ENCODE measurements at places on chromosomes 13 and 19.

DNA sequence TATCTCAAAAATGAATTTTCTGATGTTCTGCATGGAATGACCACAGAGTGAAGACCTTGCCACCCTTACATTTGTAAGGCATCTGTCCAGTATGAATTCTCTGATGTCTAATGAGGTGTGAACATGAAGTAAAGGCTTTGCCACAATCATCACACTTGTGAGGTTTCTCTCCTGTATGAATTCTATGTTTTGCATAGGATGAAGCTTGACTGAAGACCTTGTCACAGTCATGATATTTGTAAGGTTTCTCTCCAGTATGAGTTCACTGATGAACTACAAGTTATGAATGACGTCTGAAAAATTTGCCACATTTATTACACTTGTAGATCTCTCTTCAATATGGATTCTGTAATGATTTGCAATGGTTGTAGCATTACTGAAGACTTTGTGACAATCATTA lies 13.3 kb downstream of the ZNF816 start:
- no peak for DNase-seq

DNA sequence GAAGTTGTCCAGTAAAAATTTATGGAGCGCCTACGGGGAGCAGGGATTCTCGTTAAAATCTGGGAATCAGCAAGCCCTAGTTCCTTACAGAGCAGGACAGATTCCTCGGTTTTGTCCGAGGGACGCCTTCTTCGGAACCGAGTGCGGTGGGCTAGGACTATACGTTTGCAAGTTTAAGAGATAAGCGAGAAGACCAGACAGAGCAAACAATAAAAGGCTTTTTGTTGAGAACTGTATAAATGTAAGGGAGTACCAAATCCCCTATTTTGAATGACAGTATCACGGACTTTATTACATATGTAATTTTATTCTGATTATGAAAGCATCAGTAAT lies 971 bp upstream of the ANKRD10 start:
- no peak for DNase-seq

DNA sequence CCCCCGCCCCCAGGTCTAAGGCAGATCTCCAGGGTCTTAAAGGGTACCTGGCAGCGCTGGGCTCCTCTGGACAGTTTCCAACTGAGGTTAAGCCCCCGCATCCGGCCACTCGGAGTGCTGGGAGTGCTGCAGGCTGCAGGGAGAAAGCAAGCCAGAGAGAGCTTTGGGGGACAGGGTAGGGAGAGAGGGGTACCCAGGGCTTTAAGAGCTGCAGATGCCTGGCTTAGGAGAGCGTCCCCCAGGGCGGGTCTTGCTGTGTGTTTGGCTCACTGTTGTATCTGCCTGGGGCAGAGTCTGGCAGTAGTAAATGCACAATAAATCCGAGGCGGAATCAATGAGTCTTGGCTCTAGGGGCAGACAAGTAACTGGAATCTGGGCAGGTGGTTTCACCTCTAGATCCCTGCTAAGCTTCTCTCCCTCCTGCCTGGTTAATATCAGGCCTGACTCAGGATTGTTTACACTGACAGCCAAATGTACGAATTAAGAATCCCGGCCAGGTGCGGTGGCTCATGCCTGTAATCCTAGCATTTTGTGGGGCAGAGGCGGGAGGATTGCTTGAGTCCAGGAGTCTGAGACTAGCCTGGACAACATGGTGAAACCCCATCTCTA lies 798 bp upstream of the COX6B2 start:
- DNase-seq, result no peak

DNA sequence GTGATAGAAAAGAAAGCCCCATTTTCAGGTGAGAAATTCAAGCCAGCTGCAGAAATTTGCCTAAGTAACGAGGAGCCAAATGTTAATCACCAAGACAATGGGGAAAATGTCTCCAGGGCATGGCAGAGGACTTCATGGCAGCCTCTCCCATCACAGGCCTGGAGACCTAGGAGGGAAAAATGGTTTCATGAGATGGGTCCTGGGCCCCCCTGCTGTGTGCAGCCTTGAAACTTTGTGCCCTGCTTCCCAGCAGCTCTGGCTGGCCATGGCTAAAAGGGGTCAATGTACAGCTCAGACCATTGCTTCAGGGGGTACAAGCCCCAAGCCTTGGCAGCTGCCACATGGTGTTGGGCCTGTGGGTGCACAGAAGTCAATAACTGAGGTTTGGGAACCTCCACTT lies 9.9 kb downstream of the N4BP2L1 start:
- no peak for DNase-seq

GRCh38 chr13:70798385-70798784 lies 690.1 kb upstream of the KLHL1 start:
- no peak for DNase-seq

DNA sequence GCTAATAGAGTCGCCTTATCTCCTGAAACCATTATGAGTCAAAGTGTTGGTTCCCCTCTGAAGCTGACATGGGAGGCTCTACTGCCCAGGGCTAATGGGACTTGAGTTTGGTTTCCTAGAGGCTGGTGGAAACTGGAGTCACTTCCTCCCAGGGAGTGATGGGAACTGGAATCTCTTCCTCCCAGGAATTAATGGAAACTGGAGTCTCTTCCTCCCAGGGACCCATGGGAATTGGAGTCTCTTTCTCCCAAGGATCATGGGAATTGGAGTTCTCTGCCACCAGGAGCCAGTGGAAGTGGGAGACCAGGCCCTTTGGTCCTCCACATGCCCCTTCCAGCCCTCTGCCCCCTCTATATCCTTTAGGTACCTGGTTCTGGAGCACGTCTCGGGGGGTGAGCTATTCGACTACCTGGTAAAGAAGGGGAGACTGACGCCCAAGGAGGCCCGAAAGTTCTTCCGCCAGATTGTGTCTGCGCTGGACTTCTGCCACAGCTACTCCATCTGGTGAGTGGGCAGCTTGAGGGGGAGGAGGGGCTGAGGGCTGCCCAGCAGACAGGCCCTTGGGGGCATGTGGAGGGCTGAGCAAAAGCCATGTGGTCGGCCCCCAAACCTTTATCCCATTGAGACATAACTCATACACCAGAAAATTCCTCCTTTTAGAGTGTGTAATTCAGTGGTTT lies 5.5 kb downstream of the BRSK1 start:
- no peak for DNase-seq

DNA sequence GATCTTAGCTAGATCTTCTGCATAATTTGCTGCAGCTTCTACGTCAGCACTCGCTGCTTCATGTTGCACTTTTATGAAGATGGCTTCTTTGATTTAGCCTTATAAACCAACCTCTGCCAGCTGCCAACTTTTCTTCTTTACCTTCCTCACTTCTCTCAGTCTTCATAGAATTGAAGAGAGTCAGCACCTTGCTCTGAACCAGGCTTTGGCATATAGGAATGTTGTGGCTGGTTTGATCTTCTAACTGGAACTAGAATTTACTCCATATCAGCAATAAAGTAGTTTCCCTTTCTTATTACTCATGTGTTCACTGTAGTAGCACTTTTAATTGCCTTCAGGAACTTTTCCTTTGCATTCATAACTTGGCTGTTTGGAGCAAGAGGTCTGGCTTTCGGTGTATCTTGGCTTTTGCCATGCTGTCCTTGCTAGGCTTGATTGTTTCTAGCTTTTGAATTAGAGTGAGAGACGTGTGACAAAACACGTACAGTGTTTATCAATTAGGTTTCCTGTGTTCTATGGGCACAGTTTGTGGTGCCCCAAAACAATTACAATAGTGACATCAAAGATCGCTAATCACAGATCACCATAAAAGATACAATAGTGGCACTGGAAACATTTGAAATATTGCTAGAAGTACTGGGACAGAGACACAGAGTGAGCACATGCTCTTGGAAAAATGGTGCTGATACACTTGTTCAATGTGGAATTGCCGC lies 50.7 kb downstream of the NDFIP2 start:
- DNase-seq, result no peak

- DNase-seq, result peak; percentile 65
These were observed 4.6 kb upstream of the SSBP4 start for GRCh38 chr19:18414504-18415177.

GRCh38 chr13:42392716-42393572 lies 121.0 kb downstream of the AKAP11 start:
- no peak for DNase-seq

- DNase-seq, result no peak
These were observed 10.8 kb upstream of the C19orf33 start for GRCh38 chr19:38293281-38293680.

GRCh38 chr19:35404879-35405622 lies 34.2 kb downstream of the GPR42 start:
- DNase-seq, result no peak

- no peak for DNase-seq
These were observed 278.3 kb downstream of the KCTD12 start for GRCh38 chr13:76607866-76608265.

DNA sequence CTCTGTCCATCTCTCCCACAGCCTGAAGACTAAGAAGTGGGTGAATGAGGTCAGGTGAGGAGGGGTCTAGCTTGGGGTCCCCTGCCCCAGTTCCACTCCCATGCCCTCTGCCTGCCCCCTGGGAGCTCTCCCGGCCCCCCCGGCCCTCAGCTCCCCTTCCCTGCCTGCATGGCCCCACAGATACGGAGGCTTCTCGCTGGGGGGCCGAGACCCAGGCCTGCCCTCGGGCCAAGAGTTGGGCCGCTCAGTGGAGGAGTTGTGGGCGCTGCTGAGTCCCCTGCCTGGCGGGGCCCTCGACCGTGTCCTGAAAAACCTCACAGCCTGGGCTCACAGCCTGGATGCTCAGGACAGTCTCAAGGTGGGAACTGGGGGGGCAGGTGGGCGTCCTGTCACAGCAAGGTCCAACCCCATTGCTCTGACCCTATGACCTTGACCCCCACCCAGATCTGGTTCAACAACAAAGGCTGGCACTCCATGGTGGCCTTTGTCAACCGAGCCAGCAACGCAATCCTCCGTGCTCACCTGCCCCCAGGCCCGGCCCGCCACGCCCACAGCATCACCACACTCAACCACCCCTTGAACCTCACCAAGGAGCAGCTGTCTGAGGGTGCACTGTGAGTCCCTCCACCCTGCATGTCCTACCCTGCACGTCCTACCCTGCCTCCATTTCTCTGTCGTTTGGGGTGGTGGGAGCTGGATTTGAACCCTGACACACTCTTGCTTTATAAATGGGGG lies 10.9 kb upstream of the ARHGAP45 start:
- DNase-seq, result no peak

- no peak for DNase-seq
These were observed 16.5 kb upstream of the TNFAIP8L1 start for GRCh38 chr19:4622695-4623421.

DNA sequence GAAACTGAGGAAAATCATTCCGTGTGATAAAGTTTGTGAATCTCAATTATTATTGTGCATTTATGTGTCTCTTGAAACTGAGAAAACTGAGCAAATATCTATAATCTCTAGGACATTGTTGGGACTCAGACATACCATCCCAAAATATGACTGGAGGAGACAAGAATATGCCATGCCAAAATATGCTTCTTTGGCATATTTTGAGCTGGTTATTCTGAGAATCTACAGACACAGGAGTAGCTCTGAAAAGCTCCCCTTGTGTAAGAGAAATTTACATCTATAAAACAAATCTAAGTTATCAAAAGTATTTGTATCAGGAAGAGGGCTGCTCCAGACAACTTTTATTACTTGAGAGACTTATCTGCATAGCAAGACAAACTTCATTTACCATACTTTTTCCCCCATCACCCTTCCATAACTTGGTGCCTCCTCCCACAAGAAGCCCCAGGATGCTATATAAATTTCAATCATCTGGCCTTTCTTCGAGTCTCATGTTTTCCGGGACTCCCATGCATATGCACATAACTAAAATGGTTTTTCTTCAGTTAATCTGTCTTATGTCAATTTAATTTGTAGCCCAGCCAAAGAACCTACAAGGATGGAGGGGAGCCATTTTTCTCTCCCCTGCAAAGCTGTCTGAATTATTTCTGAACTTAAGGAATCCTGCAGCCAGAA lies 28.6 kb upstream of the NDFIP2 start:
- no peak for DNase-seq

GRCh38 chr13:96492766-96493165 lies 402.9 kb downstream of the HS6ST3 start:
- no peak for DNase-seq

- DNase-seq, result no peak
These were observed 2.1 kb upstream of the ATP1A3 start for GRCh38 chr19:41995959-41996797.

DNA sequence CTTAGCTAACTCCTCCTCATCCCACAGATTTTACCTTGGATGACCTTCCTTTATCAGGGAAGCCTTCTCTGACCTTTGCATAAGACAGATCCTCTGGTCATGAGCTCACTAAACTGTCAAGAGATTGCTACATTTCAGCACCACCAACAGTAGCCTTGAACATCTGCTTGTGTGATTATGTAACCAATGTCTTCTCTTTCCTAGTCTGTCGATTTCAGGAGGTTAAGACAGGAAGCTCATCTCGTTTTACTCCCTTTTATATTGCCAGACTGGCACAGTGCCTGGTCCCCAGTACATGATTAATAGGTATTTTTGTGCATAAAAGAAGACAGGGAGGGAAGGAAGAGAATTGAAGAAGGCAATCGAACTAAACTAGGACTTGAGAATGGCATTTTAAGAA lies 1697.7 kb downstream of the EFNB2 start:
- peak; percentile 98 for DNase-seq

DNA sequence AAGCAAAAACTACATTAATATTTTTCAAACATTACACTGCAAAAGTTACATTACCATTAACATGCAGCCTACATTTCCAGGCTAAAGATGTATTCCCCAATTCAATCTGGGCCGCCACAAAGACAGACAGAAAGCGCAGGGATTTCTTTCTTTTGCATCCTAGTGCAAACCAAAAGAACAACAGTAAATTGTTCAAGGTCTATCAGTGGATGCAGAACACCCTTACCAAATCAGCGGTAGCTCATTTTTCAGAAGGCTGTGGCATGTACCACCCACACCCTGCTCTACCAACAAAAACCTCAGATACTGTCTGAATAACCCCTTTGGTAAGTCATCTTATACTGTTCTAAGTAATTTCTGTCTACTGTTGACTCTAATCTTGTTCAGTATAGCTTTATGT lies 3.6 kb downstream of the TPT1 start:
- no peak for DNase-seq

DNA sequence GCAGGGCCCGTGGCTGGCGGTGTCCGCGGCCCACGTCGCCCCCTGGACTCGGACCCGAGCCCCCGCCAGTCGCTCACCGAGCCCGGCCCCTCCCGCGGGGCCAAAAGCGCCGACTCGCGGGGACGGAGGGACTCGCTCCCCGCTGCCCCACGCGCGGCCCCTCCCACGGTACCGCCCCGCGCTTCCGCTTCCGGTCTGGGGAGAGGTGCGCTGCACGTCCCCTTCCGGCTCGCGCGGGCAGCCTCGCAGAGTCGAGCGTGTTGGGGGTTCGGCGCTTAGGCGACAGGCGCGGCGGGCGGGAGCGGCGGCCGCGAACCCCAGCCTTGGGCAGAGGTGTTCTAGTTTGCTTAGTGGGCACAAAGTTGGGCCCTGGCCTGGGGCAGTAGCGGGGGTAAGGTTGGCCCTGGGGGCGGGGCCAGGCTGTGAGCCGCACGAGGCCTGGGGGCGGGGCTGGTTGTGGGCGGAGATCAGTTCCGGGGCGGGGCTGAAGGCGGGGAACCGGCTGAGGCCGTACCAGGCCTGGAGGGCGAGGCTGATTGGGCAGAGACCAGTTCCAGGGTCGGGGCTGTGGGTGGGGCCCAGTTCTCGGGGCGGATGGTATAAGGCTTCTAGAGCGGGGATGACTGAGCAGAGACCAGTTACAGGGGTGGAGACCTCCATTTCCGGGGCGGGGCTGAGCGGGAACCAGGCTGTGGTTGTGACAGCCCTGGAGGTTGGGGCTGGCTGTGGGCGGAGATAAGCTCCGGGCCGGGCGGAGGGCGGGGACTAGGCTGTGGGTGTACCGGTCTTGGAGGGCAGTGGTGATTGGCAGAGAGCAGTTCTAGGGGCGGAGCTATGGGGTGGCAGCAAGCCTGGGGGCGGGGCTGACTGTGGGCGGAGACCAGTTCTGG lies at the start of the genes MBD3L1 and ZNF558:
Gene MBD3L1 (plus strand): TSS at position 246 of the 890 bp plus-strand sequence. CDS start 10,302 bp downstream, outside the sequence.
Gene ZNF558 (minus strand): TSS at position 173 of the 890 bp plus-strand sequence. CDS start 9,645 bp downstream, outside the sequence.
- DNase-seq, result peak; percentile 90

GRCh38 chr19:42467183-42467760 lies 24.5 kb upstream of the CXCL17 start:
- no peak for DNase-seq

Data from HL-60 (cell line).